ENCODE measurements at places on chromosomes 4 and X. TPM values are rescaled to one million over a fixed set of nuclear protein-coding genes. Genes with fewer than 3 reads are reported as not detected.
A peak's percentile ranks its signal among the peaks of the same experiment; 100 is the strongest.

The POF1B gene
- not detected for total RNA-seq

The ANTXR2 gene
- total RNA-seq: 2.3 TPM

The AFF2 gene
- 1.3 TPM for total RNA-seq

The GPR82 gene
- total RNA-seq: 0.05 TPM

The FGFR3 gene
- total RNA-seq: not detected

GRCh38 chr4:113355550-113356371 lies 306.3 kb downstream of the ANK2 start:
- H3K4me3 ChIP-seq: peak overlapping the region; percentile 47
- peaks cover 42% of the 10 kb centered on the region for H3K27me3 ChIP-seq
- H3K36me3 ChIP-seq: peaks cover 20% of the 10 kb centered on the region
- peaks cover 43% of the 10 kb centered on the region for H3K4me1 ChIP-seq
- H3K27ac ChIP-seq: peak overlapping the region; percentile 94

GRCh38 chr4:111360906-111361305 lies 738.0 kb upstream of the PITX2 start:
- no peak for DNase-seq
- H3K36me3 ChIP-seq: no peaks in the 10 kb centered on the region
- no peak overlapping the region for H3K4me3 ChIP-seq
- no peaks in the 10 kb centered on the region for H3K4me1 ChIP-seq

DNA sequence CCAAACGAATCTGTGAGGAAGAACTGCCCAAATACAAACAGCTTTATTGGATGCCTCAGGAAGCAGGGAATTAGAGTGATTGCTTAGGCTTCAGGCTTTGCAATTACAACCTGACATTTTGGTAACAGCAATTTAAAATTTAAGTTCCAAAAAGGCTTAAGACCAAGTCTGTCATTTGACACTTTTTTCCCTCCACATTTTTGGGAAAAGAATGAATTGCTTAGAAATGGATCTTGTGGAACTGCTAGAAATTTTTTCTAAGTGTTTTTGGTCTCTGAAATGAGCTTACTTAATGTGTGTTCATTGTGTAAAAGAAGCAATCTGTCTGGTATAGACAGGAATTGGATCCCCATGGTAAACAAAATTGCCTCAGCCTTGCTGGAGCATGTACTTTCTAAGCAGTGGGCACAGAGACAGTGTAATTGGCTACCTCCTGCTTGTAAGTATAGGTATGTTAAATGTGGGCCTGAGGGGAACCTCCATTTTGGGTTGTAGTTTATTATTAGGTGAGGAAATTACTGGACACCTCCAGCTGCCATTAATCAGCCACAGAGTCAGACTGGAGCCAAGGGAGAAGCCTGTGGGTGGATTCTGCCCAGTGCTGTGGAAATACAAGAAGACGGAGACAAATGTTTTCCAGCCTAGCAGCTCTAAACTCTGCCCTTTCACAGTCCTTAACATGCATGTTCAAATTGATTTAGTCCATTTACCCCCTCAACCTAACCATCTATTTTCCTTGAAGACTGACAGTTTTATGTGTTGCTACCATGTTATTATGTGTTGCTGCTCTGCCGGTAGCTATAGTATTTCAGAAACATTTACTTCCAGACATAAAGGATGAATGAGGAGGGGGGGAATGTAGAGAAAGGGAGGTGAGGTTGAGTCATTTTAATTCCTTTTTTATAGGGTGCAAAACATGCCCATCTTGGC lies 473.0 kb downstream of the SPRY1 start:
- H3K4me1 ChIP-seq: no peaks in the 10 kb centered on the region
- H3K27ac ChIP-seq: no peak overlapping the region
- no peaks in the 10 kb centered on the region for H3K27me3 ChIP-seq
- no peak overlapping the region for H3K4me3 ChIP-seq
- DNase-seq: no peak
- H3K36me3 ChIP-seq: no peaks in the 10 kb centered on the region

DNA sequence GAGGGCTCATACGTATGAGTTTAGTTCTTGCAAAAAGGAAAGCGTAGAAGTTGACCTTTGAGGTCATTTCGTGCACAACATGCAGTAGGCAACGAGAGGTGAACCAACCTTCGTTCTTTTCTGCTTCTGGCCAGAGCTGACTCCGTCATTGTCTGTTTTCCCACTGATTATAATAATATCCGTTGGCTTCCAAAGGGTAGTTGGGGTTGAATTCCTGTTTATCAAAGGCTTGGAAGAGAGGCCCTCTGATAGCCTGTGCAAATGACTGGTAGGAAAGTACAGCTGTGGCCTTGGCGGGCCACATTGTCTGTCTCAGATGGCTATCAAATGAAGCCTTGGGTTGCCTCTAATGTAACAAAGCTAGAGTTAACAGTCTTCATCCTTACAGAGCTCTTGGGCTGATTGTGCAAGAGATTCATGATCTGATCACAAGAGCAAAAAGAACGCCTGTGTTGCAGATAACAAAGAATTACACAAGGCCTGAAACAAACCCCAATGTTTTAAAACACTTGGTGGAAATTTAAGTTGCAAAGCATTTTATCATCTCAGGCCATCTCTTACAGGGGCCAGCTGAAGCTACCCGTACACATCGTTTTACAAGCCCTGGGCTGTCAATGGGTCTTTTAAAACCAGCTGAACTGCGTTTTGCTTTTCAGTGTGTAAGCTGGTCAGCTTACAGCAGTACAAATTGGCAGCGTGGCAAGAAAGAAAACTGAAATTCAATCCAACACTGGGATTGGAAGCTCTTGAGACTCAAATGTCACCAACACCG lies 46.1 kb upstream of the FAM9C start:
- peaks cover 4% of the 10 kb centered on the region for H3K36me3 ChIP-seq
- H3K27ac ChIP-seq: peak overlapping the region; percentile 95
- no peaks in the 10 kb centered on the region for H3K27me3 ChIP-seq
- DNase-seq: peak; percentile 46
- peak overlapping the region; percentile 54 for H3K4me3 ChIP-seq

DNA sequence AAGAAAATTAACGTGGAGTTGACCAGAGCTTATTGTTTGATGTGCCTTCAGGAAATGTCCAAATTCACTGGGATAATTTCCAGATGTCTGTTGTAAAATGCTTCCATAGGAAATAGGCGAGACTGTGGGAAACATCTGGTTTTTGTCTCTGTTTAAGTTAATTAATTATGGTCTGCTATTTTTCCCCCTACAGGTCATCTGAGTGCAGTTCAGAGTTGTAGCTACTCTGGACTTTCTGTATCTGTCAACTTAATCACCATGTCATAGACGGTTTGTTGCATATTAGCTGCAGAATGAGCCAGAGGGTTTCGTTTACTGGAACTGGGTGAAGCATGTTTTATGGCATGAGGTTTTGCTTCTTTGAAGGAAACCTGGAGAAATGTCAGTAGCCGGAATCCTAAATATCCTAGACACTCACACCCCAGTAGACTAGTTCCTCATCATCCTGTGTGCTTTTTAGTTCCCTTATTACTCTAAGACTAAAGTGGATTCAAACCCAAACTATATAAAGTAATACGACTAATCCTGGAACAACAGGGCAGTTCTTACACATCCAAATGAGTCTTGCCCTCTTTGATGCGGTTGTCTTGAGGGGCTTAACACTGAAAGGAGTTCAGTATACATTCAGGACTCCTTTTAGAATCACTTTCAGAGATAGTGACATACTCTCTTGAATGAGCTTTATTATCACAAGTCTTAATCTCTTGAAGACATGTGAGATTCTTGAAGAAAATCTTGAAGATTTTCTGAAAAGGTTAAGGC lies 62.5 kb downstream of the PPEF1 start:
- no peaks in the 10 kb centered on the region for H3K27me3 ChIP-seq
- no peak for DNase-seq
- H3K4me1 ChIP-seq: no peaks in the 10 kb centered on the region
- H3K36me3 ChIP-seq: no peaks in the 10 kb centered on the region
- no peak overlapping the region for H3K4me3 ChIP-seq

DNA sequence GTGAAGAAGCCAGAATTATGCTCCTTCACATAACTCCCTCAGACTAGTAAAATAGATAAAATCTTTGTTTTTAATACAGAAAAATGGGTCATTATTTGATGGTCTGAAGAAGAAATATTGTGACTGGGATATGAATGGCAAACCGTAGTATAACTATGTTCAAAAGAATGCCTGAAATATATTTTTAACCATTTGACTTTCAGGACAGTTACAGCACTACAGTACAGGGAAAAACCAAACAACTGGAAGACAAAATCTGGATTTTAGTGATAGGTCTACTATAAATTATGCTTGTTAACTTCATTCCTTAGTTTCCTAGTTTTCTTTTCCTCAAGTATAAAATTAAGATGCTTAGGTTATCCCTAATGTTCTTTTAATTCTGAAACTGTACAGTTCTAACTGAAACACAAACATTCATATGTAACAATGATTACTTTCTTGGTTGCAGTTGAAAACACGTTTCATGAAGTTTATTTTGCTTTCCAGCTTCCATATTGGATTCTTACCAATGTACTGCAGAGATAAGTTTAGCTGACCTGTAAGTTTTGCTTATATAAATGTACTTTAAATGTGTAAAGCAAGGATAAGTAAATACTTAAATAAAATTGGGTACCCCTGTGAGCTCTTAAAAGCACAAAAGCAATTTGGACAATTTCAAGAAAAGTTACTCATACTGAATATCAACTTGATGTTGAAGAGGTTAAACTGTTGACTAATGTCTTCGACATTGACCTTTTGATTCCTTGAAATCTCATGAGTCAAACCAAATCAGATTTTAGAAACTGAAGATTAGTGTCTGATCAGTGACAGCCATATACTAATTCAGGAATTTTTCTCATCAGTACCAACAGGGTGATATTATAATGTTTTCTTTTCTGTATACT lies 895 bp downstream of the AFP start:
- H3K4me3 ChIP-seq: no peak overlapping the region
- no peaks in the 10 kb centered on the region for H3K36me3 ChIP-seq
- H3K27me3 ChIP-seq: peaks cover 13% of the 10 kb centered on the region
- H3K27ac ChIP-seq: no peak overlapping the region

DNA sequence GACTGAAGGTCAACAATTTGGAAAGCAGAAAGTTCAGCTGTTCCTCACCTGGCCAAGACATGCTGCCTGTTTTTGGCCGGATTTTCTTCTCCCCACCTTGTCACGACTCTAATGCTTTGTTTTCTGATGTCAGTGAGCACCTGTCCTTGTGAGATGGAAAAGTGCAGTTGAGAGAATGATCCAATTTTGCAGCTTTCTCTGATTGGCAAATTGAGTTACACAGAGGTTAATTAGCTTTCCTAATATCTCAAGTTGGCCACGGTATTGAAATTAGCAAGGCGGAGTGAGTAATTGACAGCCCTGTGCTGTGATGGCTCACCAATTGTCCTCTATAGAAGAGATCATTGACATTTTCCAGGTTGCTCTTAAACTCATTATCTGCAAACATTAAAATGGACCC lies 126.8 kb upstream of the VCX3A start:
- no peaks in the 10 kb centered on the region for H3K27me3 ChIP-seq
- no peak overlapping the region for H3K4me3 ChIP-seq
- no peaks in the 10 kb centered on the region for H3K36me3 ChIP-seq
- no peak for DNase-seq

DNA sequence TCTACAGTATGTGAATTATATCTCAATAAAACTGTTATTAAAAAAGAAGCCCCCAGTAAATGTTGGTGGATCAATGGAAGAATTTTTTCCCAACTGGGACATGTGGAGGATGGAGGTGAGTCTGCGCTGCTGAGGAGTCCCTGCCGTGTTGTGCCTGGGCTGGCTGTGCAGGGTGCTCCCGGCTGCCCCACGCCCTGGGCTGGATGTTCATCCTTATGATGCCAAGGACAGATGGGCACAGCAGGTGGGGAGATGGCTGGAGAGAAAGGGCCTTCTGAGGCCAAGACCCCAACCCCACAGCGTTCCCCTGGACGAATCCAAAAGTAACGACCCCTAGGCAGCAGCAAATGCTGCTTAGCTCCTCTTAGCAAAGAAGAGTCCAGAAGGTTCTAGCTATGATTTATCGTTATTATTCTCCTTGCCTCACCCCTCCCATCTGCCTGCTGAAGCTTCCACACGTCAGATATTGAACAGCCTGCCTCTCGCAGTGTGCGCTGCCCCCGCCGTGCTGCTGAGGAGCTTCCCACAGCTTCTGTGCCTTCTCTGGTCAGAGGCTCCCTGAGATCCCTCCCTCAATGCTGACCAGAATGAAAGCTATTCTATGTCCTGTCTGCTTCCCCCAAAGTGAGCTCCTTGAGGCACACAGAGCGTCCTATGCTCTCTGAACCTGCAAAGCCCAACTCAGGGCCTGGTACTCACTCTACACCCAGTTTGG lies 26.5 kb downstream of the HMX1 start:
- H3K4me1 ChIP-seq: no peaks in the 10 kb centered on the region
- no peaks in the 10 kb centered on the region for H3K36me3 ChIP-seq
- H3K27ac ChIP-seq: no peak overlapping the region
- H3K27me3 ChIP-seq: peaks cover 9% of the 10 kb centered on the region
- no peak overlapping the region for H3K4me3 ChIP-seq
- no peak for DNase-seq

All from activated CD4-positive, alpha-beta T cell treated with anti-CD3 and anti-CD28 coated beads for 36 hours (primary cell).